ENCODE measurements at places on chromosomes 4 and X. TPM values are rescaled to one million over a fixed set of nuclear protein-coding genes. Genes with fewer than 3 reads are reported as not detected.
A peak's percentile ranks its signal among the peaks of the same experiment; 100 is the strongest.

DNA sequence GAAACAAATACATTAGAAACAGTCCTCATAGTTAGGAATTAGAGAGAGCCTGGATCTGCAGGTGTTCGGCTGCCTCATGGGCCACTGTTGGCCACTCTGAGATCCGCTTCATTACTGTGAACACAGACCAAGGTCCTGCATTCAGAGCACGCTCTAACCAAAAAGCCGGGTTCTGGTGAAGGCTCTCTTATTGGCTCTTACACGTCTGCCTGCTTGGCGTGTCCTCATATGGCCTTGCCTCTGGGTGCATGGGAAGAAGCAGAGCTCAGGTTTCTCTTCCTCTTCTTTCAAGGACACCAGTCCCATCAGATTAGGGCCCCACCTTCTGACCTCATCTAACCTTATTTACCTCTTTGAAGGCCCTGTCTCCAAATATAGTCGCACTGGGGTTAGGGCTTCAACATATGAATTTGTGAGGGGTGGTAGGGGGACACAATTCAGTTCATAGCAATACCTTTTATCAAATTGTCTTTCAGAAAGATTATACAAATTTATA is 37.1 kb upstream of the ELF2 start:
- no peak overlapping the region for H3K4me3 ChIP-seq
- no peaks in the 10 kb centered on the region for H3K36me3 ChIP-seq
- H3K27me3 ChIP-seq, result no peaks in the 10 kb centered on the region
- H3K27ac ChIP-seq, result no peak overlapping the region

DNA sequence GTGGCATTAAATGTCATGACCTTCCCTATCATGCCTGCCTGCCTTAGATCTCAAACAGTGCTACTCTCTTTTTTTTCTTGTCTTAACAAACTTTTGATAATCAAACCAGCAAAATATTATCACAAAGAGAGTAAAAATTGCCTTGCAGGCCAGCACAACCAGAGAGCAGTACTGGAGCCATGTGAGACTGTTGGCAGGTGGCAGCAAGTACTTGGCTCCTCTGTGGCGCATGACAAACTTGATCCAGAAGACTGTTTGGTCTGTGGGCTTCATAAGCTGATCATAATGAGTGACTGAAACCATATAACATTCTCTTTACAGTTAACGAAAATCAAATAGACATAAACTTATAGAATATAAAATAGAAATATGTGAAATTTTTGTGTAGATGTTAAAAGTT is 33.3 kb upstream of the UGT2A3 start:
- no peak for DNase-seq
- no peaks in the 10 kb centered on the region for H3K36me3 ChIP-seq
- H3K4me3 ChIP-seq, result no peak overlapping the region
- no peaks in the 10 kb centered on the region for H3K4me1 ChIP-seq

DNA sequence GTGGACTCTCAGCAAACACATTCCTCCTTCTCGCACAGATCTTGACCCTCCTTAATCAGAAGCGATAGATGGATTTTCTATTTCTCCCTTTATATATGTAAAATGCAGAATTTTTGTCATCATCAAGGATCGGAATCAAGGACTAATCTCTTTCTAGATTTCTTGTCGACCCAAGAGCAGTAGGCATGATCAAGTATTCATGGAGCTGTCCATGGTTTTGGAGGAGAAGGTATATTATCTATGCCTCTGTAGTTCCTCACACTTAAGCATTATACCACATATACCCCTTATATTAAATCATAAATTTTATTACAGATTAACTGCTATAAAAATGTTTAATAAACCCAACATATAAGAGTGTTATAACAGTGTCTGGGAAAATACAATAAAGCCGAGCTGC is 886.8 kb downstream of the NLGN4X start:
- DNase-seq, result no peak
- no peaks in the 10 kb centered on the region for H3K36me3 ChIP-seq
- H3K27me3 ChIP-seq, result no peaks in the 10 kb centered on the region
- no peaks in the 10 kb centered on the region for H3K4me1 ChIP-seq

The TNIP3 gene
- total RNA-seq, result 2.4 TPM

DNA sequence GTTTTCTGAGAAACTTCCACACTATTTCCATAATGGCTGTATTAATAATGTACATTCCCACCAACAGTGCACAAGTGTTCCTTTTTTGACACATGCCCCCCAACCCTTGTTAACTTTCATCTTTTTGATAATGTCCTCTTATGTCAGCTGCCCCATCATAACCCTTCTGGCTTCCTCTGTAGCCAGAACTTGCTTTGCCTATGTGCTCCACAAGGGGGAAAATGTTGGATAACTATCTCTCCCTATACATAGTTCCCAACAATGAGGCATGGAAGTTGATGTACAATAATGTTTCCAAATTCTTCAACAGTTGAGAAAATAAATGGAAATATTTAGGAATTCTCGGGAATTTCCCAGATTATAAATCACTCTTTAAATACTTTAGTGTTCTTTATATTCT is 142.9 kb downstream of the ASB9 start:
- no peak overlapping the region for H3K4me3 ChIP-seq
- no peaks in the 10 kb centered on the region for H3K27me3 ChIP-seq
- no peak overlapping the region for H3K27ac ChIP-seq
- H3K36me3 ChIP-seq, result no peaks in the 10 kb centered on the region
- DNase-seq, result no peak

- no peaks in the 10 kb centered on the region for H3K27me3 ChIP-seq
- no peak overlapping the region for H3K27ac ChIP-seq
- no peaks in the 10 kb centered on the region for H3K36me3 ChIP-seq
- H3K4me1 ChIP-seq, result no peaks in the 10 kb centered on the region
- no peak for DNase-seq
Observed at GRCh38 chr4:111778543-111778942, 366.7 kb upstream of the FAM241A start.

The HTN3 gene
- not detected for total RNA-seq

DNA sequence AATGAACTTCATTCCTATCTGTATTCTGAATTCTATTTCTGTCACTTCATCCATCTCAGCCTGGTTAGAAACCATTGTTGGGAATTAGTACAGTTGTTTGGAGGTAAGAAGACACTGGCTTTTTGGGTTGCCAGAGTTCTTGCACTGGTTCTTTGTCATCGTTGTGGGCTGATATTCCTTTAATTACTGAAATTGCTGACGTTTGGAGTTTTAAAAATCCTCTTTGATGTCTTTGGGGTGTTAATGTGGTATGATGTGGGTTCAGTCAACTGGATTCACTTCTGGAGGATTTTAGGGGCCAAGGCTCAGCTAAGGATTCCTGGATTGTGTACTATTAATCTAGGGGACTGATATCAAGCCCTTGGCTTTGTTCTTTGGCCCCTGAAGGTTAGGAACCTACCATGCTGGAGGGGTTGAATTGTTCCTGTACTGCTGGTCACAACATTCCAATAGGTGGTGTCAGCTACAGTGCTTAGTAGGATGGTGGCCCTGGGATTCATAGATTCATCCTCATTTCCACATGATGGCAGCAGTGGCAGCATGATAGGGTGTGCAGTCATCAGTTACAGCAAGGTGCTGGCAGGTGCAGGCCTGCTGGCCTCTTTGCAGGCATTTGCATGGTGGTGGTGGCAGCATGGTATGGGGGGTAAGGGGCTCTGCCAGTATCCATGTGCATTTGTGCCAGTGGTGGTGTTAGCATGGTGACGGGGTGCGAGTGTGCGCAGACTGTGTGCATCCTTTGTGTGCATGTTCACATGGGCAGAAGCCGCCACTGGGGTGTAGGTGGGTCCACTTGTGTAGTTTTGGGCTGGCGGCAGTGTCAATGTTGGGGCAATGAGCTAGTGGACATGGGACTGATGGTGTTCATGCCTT is 301.3 kb downstream of the TEX13C start:
- H3K4me1 ChIP-seq, result no peaks in the 10 kb centered on the region
- no peak for DNase-seq
- H3K4me3 ChIP-seq, result no peak overlapping the region
- H3K27ac ChIP-seq, result no peak overlapping the region
- H3K36me3 ChIP-seq, result no peaks in the 10 kb centered on the region
- H3K27me3 ChIP-seq, result no peaks in the 10 kb centered on the region

The SUPT20HL2 gene
- not detected for total RNA-seq

GRCh38 chrX:129798888-129799287 is 19.1 kb downstream of the SASH3 start:
- peaks cover 33% of the 10 kb centered on the region for H3K4me1 ChIP-seq
- peak; percentile 71 for DNase-seq

The TMEM175 gene
- total RNA-seq, result 11.0 TPM

DNA sequence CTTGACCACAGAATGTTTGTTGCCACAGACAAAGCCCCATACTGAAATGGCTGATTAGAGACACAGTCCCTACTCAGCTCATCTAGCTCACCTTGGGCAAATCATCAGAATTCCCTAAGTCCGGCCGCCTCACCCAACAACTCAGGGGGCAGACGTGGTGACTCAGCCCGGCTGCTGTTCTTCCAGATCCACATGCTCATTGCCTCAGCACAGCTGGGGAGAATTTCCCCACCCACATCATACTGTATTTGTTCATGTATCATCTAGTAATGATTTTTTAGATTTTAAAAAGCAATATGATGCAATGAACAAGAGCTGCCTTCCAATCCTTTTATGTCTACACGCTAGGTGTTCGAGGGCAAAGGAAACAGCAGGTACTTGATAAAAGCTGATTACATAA is 333.8 kb upstream of the TENM3 start:
- no peaks in the 10 kb centered on the region for H3K27me3 ChIP-seq
- no peak overlapping the region for H3K27ac ChIP-seq
- no peaks in the 10 kb centered on the region for H3K36me3 ChIP-seq
- H3K4me3 ChIP-seq, result no peak overlapping the region
- H3K4me1 ChIP-seq, result no peaks in the 10 kb centered on the region

DNA sequence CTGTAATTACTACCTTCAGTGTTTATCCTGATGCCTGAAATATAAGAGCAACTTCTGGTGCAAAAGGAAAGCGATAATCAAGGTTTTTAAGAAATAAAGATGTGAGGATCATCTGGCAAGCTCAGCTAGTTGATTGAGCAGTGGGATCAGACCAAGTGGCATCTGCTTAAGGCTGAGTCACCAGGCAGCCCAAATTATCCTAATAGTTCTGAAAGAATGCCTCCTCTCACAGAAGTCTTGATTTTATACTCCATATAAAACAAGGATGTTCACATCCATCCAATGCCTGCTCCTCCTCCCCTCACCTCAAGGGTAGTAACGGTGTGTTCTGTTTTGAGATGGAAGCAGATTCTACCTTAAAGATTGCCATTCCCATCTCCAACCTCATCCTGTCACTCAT is 134.5 kb upstream of the RASGEF1B start:
- no peak overlapping the region for H3K27ac ChIP-seq
- H3K36me3 ChIP-seq, result no peaks in the 10 kb centered on the region
- H3K4me3 ChIP-seq, result no peak overlapping the region
- peaks cover 8% of the 10 kb centered on the region for H3K4me1 ChIP-seq
- H3K27me3 ChIP-seq, result no peaks in the 10 kb centered on the region

DNA sequence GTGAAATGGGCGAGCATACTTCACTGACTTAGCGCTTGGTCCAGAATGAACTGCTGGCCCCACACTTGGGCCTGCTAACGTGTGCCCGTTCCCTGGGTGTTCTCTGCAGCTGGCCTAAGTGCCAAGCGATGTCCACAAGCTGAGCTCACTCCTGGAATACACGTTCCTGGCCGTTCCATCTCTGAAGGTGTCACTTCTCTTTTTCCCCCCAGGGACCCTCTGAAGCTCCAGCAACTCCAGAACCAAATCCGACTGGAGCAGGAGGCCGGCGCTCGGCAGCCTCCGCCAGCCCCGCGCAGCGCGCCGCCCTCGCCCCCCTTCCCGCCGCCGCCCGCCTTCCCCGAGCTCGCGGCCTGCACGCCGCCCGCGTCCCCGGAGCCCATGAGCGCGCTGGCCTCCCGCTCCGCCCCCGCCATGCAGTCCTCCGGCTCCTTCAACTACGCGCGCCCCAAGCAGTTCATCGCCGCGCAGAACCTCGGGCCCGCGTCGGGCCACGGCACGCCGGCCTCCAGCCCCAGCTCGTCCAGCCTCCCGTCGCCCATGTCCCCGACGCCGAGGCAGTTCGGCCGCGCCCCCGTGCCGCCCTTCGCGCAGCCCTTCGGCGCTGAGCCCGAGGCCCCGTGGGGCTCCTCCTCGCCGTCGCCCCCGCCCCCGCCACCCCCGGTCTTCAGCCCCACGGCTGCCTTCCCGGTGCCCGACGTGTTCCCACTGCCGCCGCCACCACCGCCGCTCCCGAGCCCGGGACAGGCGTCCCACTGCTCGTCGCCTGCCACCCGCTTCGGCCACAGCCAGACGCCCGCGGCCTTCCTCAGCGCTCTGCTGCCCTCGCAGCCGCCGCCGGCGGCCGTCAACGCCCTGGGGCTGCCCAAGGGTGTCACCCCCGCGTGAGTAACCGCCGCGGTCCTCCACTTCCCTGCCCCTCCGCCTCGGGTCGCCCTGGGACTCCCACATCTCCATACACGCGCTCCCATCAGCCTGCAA is 132.3 kb downstream of the CBR4 start:
- H3K4me1 ChIP-seq, result peaks cover 4% of the 10 kb centered on the region
- H3K27me3 ChIP-seq, result peaks cover 46% of the 10 kb centered on the region
- H3K4me3 ChIP-seq, result peak overlapping the region; percentile 71
- peak; percentile 48 for DNase-seq
- no peak overlapping the region for H3K27ac ChIP-seq
- H3K36me3 ChIP-seq, result no peaks in the 10 kb centered on the region

The TMSB15A gene
- total RNA-seq, result not detected

DNA sequence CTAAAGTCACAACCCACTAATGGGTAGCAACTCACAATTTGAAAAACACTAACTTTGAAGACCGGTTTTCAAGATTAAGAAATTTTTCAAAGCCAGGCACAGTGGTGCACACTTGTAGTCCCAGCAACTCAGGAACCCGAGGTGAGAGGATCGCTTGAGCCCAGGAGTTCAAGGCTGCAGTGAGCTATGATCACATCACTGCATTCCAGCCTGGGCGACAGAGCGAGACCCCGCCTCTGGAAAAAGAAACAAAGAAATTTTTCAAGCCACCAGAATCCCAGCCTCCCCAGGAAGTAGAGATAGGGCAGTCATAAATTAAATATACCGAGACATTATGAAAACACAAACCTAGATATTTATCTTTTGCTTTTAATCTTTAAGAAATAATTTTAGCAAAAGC is 13.0 kb downstream of the SMARCA1 start:
- DNase-seq, result no peak
- no peak overlapping the region for H3K4me3 ChIP-seq
- no peaks in the 10 kb centered on the region for H3K27me3 ChIP-seq
- no peak overlapping the region for H3K27ac ChIP-seq
- no peaks in the 10 kb centered on the region for H3K36me3 ChIP-seq

DNA sequence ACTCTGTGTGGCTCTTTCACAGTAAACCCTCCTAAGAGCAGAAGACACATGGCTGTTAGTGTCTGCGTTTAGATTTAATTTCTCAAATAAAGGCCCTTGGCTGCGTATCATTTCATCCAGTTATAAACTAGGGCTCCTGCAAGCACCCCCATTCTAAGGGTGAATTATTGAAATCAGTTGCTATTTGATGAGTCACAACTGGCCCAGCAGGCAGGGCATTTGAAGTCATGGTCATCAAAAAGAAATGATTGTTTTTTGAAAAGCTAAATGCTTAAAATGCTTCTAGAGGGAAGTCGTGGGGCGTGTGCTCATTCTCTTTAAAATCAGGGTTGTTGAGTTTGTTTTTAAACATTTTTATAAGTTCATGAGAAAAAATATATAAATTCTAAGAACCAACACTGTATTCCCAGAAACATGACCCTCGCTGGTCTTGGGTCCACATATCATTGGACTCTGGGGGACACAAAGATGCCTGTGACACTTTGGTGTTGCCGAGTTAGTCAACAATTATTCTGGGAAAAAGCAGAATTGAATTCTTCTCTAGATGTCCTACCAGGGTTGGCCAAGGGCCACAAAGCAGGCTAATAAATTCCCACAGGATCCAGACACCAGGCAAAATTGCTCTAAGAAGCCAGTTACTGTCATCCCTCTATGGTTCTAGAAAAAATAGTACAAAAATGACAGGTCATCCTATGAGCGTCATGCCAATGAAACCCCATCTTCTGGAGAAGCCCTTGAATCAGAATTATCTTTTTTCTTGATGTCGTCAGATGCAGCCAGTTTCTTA is 99.5 kb upstream of the MYOZ2 start:
- H3K36me3 ChIP-seq, result no peaks in the 10 kb centered on the region
- H3K4me3 ChIP-seq, result no peak overlapping the region
- peaks cover 10% of the 10 kb centered on the region for H3K4me1 ChIP-seq
